Activated T-helper 1 cell treated with Interleukin-2 at 50 U/mL for 16 hours (primary cell): ENCODE measurements at places on chromosomes 16 and 17.

- DNase-seq: no peak
Observed at GRCh38 chr17:72361892-72362291, 241.1 kb downstream of the SOX9 start.

GRCh38 chr17:63278728-63279442, 167.2 kb downstream of the CYB561 start:
- no peak for DNase-seq

- DNase-seq: no peak
Observed at GRCh38 chr17:44522883-44523671, 19.9 kb upstream of the GPATCH8 start.

DNA sequence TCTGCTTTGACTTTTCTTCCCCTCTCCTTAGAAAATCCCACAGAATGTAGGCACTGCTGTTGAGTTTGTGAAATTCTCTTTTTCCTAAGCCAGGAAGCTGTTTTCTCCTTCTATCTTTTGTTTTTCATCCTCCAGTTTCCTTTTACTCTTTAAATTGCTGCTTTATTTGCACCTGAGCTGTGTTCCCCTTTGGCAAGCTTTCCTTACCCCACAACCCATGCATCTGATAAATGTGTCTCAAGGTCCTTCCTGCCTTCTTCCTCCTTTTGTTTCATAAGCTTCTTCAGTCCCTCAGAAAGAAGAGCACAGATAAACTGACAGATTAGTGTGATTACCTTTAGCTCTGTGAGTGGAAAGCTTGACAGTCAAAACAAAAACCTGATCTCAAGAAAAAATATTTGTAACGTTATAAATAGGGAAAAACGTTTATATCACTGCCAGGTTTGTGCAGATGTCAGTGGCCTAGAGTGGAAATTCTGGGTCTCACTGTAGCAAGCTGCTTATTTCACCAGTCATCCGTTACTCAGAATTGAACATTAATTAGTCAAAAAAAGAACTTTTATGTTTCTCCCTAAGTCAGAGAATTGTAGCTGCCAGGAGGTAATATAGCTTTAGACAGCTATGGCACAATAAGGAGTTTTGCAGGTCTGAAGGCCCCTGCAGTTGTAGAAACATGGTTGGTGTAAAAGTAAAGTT, 23.6 kb downstream of the GSDMB start:
- no peak for DNase-seq

- no peak for DNase-seq
Observed at GRCh38 chr17:14011740-14012405, 57.4 kb upstream of the COX10 start.

GRCh38 chr16:68265078-68265920, 973 bp downstream of the SLC7A6 start:
- DNase-seq: no peak

- no peak for DNase-seq
Observed at GRCh38 chr17:50598487-50598886, 36.2 kb upstream of the ABCC3 start.

- DNase-seq: no peak
Observed at GRCh38 chr17:47368262-47368661, 44.5 kb downstream of the EFCAB13 start.

GRCh38 chr16:83888672-83889044, 10.3 kb upstream of the MLYCD start:
- no peak for DNase-seq

GRCh38 chr16:75420987-75421819, 12.1 kb downstream of the CFDP1 start:
- DNase-seq: no peak

DNA sequence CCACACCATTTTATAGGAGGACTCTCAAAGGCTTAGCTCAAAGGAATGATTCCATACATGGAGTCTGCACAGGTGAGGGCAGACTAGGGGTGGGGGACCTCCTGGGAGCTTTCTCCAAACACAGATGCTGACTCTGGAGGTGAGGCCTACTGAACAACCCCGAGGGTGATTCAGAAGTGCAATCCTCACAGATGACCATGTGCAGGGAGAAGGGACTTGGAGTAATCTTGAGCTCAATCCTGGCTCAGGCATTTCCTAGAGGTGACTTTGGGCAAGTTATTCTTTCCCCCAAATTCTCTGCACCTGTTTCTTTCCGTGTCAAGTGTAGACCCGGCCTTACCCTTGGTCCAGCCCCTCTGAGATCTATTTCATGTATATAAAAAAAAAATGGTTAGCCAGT, 401.5 kb downstream of the SLC39A11 start:
- no peak for DNase-seq

DNA sequence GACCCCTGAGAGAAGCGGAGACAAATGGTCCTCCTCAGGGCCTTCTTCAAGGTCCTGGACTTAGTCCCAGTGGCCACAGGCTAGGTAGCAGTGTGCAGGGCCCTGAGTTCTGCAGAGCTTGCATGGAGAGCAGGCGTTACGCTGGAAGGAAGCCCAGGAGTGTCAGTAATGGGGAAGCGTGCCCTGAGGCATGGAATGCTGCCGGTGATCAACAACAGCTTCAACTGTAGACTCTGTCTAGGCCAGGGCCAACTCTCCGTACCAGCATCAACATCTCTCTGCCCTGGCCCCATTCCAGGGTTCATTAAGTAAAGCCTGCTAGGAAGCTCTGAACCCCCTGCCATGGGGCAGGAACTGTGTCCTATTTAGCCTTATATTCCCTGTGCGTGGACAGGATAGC, 568 bp upstream of the TNK1 start:
- DNase-seq: no peak

GRCh38 chr17:5931616-5932015, 138.6 kb upstream of the WSCD1 start:
- no peak for DNase-seq

- DNase-seq: no peak
Observed at GRCh38 chr16:35754391-35755369, 2295.3 kb downstream of the TP53TG3F start.

DNA sequence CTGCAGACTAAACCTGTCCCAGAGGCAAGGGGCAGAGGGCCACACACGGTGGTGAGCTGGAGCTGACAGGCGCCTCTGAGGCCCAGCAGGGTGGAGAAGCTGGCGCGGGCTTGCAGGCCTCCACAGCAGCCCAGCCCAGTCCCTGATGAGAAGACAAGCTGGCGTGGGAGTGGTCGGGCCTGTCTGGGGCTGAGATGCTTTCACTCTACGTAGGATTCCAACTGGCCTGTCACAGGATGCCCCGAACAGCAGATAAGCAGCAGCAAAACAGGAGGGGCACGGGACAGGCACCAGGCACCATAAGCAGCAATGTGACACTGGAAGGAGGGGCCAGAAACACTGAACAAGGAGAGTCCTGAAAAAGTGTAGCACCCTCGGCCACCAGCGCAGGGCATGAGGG, 40.1 kb downstream of the PEMT start:
- DNase-seq: no peak

DNA sequence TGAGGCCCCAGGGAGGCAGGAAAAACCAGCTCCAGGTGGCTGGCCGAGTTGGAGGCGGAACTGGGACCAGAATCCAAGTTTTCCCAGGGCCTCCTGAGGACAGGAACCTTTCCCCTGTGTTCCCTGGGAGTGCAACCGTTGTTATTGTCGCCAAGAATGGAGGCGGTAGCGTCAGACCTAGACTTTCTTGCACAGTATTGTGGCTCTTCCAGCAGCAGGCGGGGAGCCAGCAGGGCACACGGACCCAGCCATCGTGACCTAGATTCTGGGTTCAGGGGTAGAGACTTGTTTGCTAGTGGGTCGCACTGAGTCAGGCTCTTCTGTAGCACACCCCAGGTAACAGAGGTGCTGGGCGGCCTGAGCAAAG, 667 bp upstream of the KIF19 start:
- DNase-seq: no peak

GRCh38 chr17:31379597-31380205, 11.8 kb upstream of the RAB11FIP4 start:
- DNase-seq: no peak

DNA sequence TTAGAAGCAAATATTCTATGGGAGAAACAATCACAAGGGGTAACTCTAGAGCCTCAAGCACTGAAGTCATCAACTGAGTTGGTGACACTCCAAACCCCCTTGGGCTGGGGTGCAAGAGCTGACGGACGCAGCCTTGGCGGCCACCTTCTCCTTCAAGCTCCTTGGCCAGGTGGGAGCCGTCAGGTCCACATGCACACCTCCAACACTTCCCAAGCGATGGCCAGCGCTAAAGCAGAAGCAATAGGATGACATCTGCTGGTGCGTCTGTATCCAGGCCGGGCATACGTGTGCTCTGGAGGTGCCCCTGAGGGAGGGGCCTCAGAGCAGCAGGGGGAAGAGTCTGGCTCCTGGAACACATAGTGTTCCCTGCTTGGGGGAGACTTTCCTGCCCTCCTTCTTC, 12.2 kb upstream of the FOXJ1 start:
- no peak for DNase-seq
